ENCODE measurements at places on chromosomes 7 and 10.

DNA sequence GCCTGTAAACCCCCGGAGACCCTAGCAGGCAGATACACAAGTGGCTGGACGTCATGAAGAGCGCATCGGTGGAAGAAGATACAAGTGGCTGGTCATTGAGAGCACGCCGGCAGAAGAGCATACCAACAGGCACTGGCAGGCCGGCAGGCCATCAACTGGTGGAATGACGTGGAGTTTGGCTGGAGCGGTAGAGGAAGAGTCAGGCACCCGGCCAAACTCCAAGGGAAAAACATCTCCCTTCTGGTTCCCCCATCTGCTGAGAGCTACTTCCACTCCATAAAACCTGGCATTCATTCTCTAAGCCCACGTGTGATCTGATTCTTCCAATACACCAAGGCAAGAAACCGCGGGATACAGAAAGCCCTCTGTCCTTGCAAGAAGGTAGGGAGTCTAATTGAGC, 113.4 kb upstream of the NPSR1 start:
- DNase-seq = no peak

- no peak for DNase-seq
Measured at GRCh38 chr7:109984729-109985128, 1106.2 kb upstream of the LRRN3 start.

DNA sequence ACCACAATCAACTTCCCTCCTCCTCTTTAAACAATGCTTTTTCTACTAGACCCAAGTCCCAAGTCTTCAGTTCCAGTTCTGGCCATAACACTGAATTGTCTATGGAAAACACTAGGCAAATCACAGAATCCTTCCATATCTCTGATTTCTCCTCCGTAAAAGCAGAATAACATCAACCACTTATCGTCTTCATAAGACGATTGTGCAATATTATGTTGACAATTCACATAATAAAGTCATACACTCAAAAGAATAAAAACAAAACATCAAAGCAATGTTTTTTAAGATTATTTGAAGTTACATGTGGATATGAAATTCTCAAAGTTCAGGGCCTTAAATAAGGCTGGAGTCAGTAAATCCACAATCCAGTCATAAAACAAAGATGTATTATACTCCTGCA, 84.4 kb downstream of the MTERF1 start:
- no peak for DNase-seq

GRCh38 chr7:154917808-154918160, 85.1 kb downstream of the PAXIP1 start:
- no peak for DNase-seq

DNA sequence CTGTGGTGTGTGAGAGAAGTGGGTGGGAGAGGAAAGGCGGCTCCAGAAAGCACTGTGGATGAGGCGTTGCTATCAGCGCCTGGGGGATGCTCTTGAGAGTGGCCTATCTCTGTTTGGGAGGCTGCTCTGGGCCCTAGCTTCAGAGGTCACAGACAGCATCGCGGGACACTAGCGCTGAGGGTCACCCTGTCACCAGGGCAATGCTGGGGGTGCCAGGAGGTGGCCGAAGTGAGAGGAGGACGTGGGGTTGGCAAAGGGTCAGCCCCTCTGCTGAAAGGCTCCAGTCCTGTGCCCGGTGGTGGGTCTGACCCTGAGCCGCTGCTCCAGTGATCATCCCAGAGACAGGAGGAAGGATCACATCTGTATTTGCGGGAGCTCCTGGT, 3.0 kb upstream of the TACR2 start:
- DNase-seq = no peak

DNA sequence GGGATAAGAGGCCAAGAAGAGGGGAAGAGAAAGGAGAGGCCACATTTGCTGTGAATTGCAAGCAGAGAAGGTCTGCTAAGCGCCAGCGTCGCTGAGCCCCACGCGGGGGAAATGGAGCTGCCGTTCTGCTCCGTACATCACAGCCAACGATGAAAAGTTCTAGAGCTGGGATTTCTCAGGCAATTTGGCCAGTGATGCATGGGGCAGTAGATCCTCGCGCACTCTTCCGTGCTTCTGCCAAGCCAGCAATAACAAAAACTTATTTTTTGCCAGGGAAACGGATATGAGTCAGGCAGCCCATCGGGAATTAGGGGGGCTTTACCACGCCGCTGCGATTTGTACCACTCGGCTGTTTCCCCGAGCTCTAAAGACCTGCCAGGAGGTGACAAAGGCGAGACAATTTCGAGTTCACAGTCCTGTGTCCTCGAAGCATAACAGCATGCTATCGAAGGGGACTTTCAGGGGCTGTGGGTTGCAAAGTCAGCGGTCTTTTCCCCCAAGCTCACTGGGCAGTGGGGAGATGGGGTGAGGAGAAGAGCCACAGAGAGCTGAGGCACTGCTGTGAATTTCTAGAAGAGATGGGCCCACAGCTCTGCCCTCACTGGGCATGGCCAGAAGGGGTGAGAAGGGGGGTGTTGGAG, 30.0 kb upstream of the SLF2 start:
- DNase-seq = no peak

GRCh38 chr7:158584407-158584806, 3.2 kb downstream of the PTPRN2 start:
- DNase-seq = no peak

DNA sequence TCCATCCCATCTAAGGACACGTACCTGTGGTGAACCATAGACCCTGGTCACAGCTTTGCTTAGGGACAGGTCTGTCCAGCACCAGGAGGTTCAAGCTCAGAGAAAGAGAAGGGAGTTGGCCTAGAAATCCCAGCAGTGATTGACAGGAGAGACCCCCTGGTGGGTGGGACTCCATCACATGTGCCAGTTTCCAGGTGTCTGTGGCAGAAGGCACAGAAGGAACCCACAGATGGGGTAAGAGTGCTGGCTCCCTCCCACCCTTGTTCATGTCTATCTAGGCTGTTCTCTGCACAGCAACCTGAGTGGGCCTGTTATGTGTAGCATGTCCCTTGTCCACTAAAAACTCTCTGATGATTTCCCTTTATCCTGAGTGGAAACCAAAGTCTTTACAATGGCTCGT, 54.0 kb upstream of the GRB10 start:
- DNase-seq = no peak

DNA sequence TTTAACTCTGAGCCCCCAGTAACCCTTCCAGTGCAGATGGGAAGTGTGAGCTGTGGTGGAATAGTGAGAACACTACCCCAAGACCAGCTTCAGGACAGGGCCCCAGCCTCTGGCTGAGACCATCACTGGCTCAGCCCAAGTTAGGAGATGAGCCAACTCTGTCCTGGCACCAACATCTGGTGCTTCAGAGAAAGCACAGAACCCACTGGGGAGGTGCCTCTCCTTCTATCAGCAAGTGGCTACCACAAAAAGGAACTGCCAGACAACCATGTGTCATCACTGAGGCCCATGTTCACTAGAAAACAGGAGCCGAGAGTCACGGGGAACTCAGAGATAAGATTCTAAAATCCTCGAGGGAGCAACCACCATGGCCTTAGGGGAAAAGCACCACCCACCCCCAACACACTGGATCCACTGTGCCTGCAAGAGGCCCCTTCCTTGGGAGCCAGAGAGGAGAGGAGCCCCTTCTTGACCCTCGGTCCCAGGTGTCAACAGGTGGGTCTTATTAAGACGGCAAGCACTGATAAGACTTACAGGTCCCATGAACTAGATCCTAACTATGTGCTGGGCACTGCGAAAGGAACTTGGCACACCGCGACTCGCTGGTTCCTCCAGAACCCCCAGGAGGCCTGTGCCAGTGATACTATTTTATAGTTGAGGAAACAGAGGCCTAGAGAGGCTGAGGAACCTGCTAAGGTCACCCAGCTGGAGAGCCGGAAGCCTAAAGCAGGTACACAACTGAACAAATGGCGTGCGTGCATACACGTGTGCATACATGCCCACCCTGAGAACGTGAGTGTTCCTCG, 102.7 kb downstream of the FAM53B start:
- DNase-seq = no peak
